ENCODE measurements at places on chromosomes 6 and 20.
A peak's percentile ranks its signal among the peaks of the same experiment; 100 is the strongest.

DNA sequence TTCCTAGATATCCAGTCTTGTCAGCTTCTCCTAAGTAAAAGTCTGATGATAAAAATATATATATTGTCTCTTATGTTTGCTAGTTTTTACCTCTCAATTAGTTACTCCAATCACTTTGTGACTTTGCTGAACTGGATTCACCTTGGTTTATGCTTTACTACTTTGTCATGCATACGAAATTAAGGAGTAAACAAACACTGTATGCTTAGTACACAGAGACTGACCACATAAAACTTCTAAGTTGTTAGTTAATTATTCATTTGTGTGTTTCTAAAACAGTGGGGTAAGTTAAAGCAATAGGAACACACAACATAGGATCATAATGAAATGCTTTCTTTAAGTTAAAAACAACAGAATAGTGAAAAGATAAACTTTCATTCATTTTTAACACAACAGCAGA, 877.3 kb upstream of the MAP3K7 start:
- no peak for DNase-seq

DNA sequence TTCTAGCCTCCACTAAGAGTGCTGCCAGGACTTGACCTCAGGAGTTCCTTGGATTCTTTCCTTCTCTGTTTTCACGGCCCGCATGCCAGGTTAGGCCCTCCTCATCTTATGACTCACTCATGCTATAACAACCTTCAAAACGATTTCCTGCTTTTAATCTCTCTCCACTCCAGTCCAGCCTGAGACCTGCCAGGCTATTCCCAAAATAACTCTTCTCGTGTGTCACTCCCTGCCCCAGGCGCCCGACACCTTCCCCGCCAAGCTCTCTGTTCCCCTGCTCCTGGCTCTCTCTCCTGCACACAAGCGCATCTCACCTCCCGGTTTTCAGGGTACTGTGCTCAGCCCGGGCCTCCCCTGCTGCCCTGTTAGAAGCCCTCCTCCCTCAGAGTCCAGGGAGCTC, 64.1 kb upstream of the RPS6KA2 start:
- DNase-seq: no peak

GRCh38 chr20:37108676-37109075, 12.9 kb upstream of the RBL1 start:
- no peak for DNase-seq

DNA sequence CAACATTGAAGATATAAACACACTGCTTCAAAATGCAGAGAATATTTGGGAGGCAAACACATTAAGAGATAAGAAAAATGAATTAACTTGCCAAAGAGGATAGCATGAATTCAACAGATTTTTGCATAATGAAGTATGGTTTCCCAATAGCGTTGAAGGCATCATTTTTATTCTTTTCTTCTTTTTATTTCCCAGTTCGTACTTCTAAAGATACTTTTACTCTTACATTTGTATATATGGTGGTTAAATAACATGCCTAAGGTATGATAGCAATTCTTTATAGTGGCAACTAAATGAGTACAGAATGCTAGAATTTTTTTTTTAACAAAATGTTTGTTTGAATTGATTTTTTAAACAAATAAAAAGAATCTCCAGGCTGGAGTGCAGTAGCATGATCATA, 473.4 kb upstream of the MARCKS start:
- DNase-seq: no peak

DNA sequence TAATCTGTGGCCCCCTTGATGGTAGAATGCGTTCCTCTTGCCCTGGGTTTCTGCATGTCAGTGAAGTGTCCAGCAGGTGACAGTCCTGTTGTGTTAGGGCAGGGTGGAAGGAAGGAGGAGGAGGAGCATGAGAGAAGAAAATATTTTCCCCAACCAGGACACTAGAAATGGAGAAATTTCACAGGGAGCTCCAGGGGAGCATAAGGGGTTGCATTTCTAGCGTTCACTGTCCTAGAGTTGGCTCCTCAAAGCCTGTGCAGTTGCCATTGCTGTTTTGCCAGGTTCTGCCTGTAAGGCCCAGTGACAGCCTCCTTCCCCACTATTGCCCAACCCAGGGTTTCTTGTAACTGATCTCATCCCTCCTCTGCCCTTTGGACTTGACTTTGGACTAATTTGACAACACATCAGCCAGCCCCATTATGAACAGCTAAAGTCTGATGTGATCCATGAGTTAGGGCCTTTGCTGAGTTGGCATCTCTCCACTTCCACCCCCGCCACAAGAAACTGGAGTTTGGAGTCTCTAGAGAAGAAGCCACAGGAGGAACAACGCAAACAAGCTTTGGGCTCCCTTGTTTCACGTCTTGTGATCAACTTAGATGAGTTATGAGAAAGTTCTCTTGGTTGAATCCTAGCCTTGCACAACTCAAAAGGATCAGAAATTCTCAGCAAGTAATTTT, 14.0 kb upstream of the FAM50B start:
- peak; percentile 64 for DNase-seq

DNA sequence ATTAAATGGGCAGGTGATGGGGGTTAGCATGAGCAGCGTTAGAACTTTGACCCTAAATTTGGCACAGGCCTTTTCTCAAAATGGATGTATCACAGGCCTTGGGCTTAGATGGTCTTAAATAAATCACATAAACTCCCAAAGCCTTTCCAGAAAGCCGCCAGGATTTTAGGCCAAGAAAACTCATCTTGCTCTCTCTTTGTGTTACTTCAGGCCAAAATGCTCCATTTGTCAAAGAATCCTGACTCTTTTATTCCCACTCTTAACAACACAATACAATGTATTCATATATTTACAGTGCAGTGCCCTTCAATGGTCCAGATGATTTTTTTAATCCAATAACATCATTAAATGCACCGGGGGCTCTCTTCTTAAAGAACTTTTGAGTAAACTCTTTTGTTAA, 5.9 kb upstream of the TCP11 start:
- DNase-seq: no peak

DNA sequence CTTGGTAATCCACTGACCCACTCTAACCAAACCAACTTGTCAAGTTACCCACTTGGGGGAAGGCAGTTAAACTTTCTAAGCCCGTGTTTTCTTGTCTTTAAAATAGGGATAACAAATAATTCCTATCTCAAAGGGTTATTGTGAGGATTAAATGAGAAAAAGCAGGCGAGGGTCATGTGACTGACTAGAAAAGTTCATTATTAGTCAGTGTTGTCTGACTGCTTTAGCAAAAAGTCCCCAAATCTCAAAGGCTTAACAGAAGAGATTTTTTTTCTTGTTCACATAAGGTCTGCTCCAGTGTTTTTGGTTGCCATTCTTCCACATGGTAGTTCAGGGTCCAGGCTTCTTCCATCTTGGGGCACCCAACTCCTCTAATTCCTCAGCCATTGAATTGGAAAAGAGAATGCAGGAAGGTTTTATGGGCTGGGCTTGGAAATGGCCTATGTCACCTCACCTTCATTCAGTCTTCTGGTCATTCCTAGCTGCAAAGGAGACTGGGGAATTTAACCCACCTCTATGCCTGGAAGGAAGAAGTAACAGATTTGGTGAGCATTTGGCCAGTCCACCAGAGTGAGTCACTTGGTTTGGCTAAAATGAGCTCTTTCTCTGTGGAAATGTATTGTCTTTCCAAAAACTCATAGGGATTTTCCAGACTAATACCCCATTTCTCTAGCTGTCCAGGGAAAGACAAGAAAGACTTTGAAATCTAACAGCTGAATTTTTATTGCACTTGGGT, 77.0 kb downstream of the CAP2 start:
- DNase-seq: no peak

DNA sequence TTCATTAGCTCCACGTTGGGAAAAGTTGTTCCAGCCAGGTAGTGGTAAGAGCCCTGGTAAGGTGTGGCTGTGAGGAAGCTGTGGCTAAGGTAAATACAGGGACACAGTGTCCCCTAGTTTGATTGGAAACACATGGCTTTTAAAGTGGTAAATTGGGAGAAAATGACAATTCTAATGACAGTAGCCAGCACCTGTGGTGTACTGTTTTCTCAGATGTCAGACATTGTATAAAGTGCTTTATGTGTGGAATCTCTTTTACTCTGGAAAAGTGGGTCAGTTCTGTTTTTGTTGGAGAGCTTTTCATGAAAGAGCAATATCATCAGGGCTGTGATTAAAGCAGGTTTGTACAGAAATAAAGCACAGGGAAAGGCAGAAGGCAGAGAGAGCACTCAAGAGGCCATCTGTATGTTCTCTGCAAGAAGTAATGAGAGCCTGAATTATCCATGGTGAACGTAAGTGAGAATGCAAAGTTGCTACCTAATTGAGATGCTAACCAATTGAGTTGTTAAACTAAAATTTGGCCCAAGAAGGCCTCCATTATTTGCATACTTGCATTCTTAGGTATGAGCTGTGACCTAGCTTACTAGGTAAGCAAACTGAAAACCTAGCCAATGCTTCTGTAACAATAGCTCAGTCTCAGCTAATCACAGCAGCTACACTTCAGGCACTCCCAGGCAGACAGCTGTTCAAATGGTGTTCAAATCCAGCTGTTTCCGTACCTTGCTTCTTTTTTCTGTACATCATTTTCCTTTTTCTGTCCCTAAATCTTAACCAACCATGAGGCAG, 28.2 kb downstream of the MRAP2 start:
- DNase-seq: no peak

- DNase-seq: no peak
Measured at GRCh38 chr20:19820555-19821211, 62.6 kb downstream of the RIN2 start.

DNA sequence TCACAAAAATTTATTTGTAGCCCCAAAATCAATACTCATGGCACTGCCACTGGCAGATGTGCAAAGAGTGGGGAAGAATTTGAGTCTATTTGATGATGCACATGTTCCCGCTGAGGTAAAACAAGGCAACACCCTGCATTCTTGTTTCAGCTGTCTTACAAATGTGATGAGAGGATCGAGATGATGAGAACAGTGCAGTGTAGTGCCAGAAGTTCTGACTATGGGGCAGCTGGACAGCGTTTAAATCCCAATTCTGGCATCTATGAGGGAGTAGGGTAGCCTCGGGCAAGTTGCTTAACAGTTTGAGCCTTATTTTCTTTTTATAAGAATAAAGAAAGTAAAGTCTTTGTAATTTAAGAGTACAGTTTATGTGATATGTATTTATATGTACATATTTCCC, 296.7 kb upstream of the FKBP1C start:
- no peak for DNase-seq

- peak; percentile 48 for DNase-seq
Measured at GRCh38 chr6:168871642-168872315, 381.9 kb downstream of the THBS2 start.

GRCh38 chr6:15404685-15404980, 158.8 kb downstream of the JARID2 start:
- no peak for DNase-seq

GRCh38 chr6:81808851-81809570, 56.5 kb upstream of the TENT5A start:
- DNase-seq: no peak

GRCh38 chr6:33373960-33374910, 17.4 kb upstream of the KIFC1 start:
- DNase-seq: no peak

DNA sequence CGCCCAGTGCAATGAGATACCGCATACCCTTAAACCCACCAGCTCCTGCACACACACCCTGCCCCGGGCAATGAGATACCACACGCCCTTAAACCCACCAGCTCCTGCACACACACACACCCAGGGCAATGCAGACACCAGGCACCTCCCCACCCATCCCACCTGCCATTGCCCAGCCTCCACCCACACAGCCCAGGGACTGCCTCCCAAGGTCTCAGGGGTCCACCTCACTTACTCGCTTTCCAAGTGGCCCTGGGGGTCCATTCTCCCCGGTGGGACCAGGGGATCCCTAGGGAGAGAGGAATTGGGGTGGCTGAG, 24.0 kb downstream of the COL11A2 start:
- DNase-seq: no peak

GRCh38 chr6:149750136-149750609, 632 bp downstream of the PCMT1 start:
- no peak for DNase-seq

DNA sequence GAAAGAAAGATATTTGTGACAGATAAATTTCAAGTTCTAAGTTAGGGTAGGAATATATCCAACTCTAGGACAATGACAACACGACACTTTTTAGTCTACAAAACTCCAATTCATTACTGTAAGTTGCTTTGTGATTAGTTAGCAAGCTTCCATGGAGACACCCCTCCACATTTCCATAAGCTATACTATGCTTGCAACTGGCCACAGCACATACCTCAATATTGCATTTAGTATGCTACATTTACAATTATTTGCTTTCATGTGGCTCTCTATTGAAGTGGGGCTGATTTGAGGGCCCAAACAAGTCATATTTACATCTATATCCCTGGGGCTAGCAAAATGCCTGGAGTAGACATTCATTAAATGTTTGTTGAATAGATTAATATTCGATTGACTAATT, 129.3 kb downstream of the HACE1 start:
- DNase-seq: no peak

DNA sequence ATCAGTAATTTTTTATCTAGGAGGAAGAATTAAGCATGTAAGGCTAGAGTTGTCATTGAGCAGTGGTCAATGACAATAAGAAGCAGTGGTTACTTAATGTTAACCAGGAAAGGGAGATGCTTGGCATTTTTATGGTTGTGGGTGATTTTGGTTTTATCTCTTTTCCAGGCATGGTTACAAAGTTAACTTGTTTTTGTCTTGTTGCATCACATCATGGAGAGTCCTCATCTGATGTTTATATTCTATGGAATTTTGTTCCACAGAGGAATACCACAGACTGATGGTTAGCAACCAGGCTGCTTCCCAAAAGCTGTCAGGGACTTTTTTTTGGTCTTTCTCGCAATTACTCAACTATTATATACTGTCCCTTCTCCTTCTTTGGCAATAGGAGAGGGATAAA, 32.7 kb downstream of the OPRM1 start:
- no peak for DNase-seq

Data from body of pancreas (tissue), 4 donors.